ENCODE measurements at places on chromosomes 11 and 22.
A peak's percentile ranks its signal among the peaks of the same experiment; 100 is the strongest.

- H3K27ac ChIP-seq: no peak overlapping the region
- DNase-seq: no peak
- H3K4me1 ChIP-seq: peaks cover 4% of the 10 kb centered on the region
- no peak overlapping the region for H3K4me3 ChIP-seq
- peaks cover 13% of the 10 kb centered on the region for H3K27me3 ChIP-seq
Measured at GRCh38 chr22:35958334-35958733, 70.3 kb downstream of the RBFOX2 start.

DNA sequence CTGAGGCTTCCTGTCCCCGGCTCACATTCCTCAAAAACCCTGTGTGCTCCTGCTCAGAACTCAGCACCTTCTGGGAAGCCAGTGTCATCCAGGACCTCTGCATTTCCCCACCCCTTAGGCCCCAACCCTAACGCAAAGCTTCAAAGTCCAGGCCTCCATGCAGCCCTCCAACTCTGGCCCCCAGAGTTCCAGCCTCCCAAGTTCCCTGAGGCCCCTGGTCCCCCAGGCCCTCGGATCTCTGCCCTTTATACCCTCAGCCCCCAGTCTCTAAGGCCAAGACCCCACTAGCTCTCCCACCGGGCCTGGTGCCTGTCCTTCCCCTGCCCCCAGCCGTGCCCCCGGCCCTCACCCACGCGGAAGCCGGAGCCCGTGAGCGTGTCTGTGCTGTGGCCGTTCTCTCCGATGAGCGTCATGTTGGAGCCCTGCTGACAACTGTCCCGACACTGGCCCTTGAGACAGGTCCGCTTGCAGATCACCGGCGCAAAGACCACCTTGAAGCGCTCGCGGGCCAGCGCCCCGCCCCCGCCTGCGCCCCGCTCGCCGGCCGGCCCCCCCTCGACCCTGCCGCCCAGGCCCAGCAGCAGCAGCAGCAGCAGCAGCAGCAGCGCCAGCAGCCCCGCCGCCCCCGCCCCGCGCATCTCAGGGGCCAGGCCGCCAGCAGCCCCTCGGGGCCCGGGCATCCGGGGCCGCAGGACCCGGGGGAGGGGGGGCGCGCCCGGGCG lies 718 bp downstream of the LTBP3 start:
- H3K4me3 ChIP-seq: peak overlapping the region; percentile 84
- H3K36me3 ChIP-seq: no peaks in the 10 kb centered on the region
- peaks cover 73% of the 10 kb centered on the region for H3K4me1 ChIP-seq
- no peaks in the 10 kb centered on the region for H3K27me3 ChIP-seq

- DNase-seq: no peak
- no peak overlapping the region for H3K4me3 ChIP-seq
- H3K4me1 ChIP-seq: no peaks in the 10 kb centered on the region
- no peaks in the 10 kb centered on the region for H3K27me3 ChIP-seq
Measured at GRCh38 chr11:23021287-23021863, 161.1 kb upstream of the CCDC179 start.

GRCh38 chr11:30282289-30282631 lies 40.6 kb upstream of the ARL14EP start:
- no peak overlapping the region for H3K27ac ChIP-seq
- H3K4me1 ChIP-seq: peaks cover 22% of the 10 kb centered on the region
- no peaks in the 10 kb centered on the region for H3K36me3 ChIP-seq
- H3K4me3 ChIP-seq: no peak overlapping the region

- H3K27ac ChIP-seq: no peak overlapping the region
- H3K4me3 ChIP-seq: no peak overlapping the region
- H3K27me3 ChIP-seq: no peaks in the 10 kb centered on the region
- H3K4me1 ChIP-seq: no peaks in the 10 kb centered on the region
- no peaks in the 10 kb centered on the region for H3K36me3 ChIP-seq
- DNase-seq: no peak
Measured at GRCh38 chr11:64084951-64085710, 49.4 kb downstream of the FLRT1 start.

DNA sequence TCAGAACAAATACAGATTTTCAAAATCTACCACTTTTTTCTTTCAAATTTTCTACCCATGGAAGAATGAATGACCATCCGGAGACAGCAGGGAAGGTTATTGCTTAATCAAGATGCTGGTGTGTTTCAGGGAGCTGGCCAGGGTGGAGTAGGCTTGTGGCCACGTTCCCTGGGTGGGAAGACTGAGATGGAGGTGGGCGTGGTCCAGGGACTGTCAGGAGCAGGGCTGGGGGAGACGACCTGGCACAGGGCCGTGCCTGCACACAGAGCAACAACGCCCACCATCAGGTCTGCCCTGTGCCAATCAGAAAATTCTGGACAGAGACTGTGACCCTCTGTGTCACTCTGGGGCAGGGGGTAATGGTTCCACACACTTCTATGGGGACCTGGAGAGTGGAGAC lies 7.1 kb upstream of the APOBEC3H start:
- H3K4me1 ChIP-seq: peaks cover 78% of the 10 kb centered on the region
- no peaks in the 10 kb centered on the region for H3K27me3 ChIP-seq
- H3K36me3 ChIP-seq: peaks cover 15% of the 10 kb centered on the region
- no peak for DNase-seq
- peak overlapping the region; percentile 52 for H3K4me3 ChIP-seq

DNA sequence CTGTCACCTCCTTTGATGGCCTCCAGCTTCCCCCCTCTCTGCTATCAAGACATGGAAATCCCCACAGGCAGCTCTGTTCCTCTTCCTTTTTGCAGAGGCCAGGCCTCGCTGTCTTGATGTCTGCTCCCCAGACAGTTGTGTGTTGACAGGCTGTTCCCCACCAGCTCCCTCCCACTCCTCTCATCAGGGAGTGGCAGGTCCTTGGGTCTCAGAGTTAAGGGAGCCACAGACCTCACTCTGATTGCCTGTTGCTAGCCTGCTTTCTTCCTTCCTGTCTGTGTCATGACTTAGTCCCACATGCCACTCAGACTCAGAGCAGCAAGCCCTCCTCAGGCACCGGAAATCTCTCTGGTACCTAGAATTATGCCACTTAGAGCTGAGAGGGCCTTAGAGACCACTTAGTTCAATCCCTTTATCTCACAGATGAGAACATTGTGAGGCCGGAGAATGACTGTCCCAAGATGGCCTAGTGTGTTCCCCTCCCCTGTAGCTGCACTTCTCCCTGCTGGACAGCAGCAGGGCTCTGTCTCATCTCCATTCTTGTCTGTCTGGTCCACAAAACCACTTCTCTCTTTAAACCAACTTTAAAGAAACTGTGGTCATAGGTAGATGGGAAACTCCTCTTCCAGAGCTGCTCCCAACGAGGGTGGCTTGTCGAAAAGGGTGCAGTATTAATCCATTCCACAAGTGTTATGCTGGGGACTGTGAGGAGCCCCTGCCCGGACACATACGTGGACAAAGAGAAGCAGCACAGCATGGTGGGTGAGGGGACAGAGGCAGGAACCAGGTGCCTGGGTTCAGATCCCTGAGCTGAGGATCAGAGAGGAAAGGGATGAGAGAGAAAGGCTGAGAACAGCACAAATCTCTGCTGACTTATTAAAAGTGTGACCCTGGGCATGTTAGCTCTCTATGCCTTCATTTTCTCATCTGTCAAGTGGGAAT lies 4.2 kb downstream of the AMPD3 start:
- H3K27me3 ChIP-seq: no peaks in the 10 kb centered on the region
- H3K4me1 ChIP-seq: peaks cover 56% of the 10 kb centered on the region
- peak overlapping the region; percentile 72 for H3K4me3 ChIP-seq
- peak overlapping the region; percentile 97 for H3K27ac ChIP-seq
- DNase-seq: peak; percentile 76
- peaks cover 42% of the 10 kb centered on the region for H3K36me3 ChIP-seq

DNA sequence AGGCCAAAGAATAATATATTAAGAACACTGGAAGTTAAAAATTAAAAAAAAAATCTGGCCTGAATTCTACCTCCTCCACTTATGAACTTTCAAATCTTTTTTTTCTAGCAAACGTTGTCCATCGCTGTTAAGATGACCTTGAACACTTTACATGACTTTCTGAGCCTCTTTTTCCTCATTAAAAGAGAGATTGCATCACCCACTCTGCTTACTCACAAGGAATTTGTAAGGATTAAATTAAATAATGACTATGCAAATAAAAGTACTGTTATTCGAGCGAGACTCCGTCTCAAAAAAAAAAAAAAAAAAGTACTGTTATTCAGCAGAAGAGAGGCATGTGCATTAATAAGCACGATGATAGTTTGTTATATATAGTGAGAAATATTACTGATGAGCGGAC lies 285.1 kb upstream of the CCDC90B start:
- H3K27ac ChIP-seq: no peak overlapping the region
- no peak overlapping the region for H3K4me3 ChIP-seq
- no peaks in the 10 kb centered on the region for H3K4me1 ChIP-seq
- no peak for DNase-seq
- no peaks in the 10 kb centered on the region for H3K36me3 ChIP-seq
- H3K27me3 ChIP-seq: no peaks in the 10 kb centered on the region

GRCh38 chr22:40376149-40376548 lies 5.8 kb downstream of the SGSM3 start:
- H3K4me3 ChIP-seq: no peak overlapping the region
- H3K36me3 ChIP-seq: peaks cover 34% of the 10 kb centered on the region
- H3K4me1 ChIP-seq: peaks cover 34% of the 10 kb centered on the region
- H3K27me3 ChIP-seq: no peaks in the 10 kb centered on the region
- no peak overlapping the region for H3K27ac ChIP-seq

- H3K4me3 ChIP-seq: no peak overlapping the region
- H3K27me3 ChIP-seq: peaks cover 28% of the 10 kb centered on the region
- no peaks in the 10 kb centered on the region for H3K4me1 ChIP-seq
- H3K36me3 ChIP-seq: no peaks in the 10 kb centered on the region
Measured at GRCh38 chr11:120814531-120815318, 209.2 kb upstream of the TBCEL start.

DNA sequence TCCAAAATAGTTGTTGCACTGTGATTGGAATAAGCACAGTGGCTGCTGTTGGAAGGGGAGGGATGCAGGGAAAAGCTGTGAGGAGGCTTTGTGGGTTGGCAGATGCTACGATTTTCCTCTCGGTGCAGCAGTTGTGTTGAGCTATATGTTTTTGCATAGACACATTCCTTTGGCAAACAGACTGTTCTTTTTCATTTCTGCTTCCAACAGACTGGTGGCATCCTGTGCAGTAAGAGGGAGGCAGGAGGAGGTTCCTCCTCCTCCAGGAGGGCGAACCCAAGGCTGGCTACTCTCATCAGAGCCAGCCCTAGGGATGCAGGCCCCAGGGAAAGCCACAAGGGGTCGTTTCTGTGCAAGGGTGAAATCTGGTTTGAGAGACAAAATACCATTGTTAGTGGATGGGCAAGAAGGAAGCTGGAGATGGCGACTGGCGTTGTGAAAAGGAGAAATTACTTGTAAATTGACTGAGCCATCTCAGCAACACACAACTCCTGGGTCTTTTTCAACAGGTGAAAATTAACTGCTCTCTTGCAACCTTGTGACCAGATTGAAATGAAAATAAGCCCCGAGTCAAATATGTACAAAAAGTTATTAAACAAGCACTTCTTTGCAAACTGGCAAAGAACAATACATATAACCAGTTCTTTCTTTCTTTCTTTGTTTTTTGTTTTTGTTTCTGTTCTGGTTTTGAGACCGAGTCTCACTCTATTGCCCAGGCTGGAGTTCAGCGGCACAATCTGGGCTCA lies 26.5 kb upstream of the UBASH3B start:
- H3K4me3 ChIP-seq: no peak overlapping the region
- H3K4me1 ChIP-seq: peaks cover 12% of the 10 kb centered on the region
- no peaks in the 10 kb centered on the region for H3K36me3 ChIP-seq

DNA sequence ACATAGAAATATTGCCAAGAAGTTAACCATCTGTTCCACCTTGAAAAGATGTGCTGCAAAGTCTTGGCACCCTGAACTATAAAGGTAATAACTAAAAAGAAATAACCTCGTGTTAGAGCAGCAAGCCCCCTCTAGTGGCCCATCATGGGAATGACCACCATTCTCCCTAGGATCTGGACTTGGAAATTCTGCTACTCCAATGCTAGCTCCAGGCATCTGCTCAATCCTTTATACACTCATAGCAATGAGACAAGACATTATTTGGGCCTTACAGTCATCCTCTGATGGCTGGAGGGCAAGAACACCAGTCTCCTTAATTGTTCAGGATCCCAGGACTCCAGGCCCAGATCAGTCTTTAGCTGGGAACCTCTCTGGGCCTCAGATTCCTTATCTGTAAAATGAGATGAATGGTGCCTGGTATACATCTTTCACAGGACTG lies 76.0 kb downstream of the CWC15 start:
- no peaks in the 10 kb centered on the region for H3K36me3 ChIP-seq
- no peak overlapping the region for H3K4me3 ChIP-seq
- no peak for DNase-seq
- H3K4me1 ChIP-seq: no peaks in the 10 kb centered on the region
- H3K27ac ChIP-seq: no peak overlapping the region

GRCh38 chr22:37047006-37047405 lies 4.5 kb upstream of the KCTD17 start:
- no peaks in the 10 kb centered on the region for H3K36me3 ChIP-seq
- peaks cover 17% of the 10 kb centered on the region for H3K4me1 ChIP-seq
- H3K4me3 ChIP-seq: no peak overlapping the region
- H3K27me3 ChIP-seq: no peaks in the 10 kb centered on the region
- DNase-seq: no peak

- H3K36me3 ChIP-seq: no peaks in the 10 kb centered on the region
- DNase-seq: peak; percentile 68
Measured at GRCh38 chr11:116732271-116733042, 40.3 kb downstream of the BUD13 start.

GRCh38 chr11:92752122-92752521 lies 217.3 kb upstream of the MTNR1B start:
- H3K4me1 ChIP-seq: no peaks in the 10 kb centered on the region
- no peak overlapping the region for H3K27ac ChIP-seq
- H3K27me3 ChIP-seq: no peaks in the 10 kb centered on the region
- no peaks in the 10 kb centered on the region for H3K36me3 ChIP-seq

GRCh38 chr22:27487600-27488452 lies 313.7 kb downstream of the MN1 start:
- H3K27me3 ChIP-seq: peaks cover 23% of the 10 kb centered on the region
- no peaks in the 10 kb centered on the region for H3K36me3 ChIP-seq
- H3K27ac ChIP-seq: no peak overlapping the region
- DNase-seq: no peak
- H3K4me1 ChIP-seq: no peaks in the 10 kb centered on the region

DNA sequence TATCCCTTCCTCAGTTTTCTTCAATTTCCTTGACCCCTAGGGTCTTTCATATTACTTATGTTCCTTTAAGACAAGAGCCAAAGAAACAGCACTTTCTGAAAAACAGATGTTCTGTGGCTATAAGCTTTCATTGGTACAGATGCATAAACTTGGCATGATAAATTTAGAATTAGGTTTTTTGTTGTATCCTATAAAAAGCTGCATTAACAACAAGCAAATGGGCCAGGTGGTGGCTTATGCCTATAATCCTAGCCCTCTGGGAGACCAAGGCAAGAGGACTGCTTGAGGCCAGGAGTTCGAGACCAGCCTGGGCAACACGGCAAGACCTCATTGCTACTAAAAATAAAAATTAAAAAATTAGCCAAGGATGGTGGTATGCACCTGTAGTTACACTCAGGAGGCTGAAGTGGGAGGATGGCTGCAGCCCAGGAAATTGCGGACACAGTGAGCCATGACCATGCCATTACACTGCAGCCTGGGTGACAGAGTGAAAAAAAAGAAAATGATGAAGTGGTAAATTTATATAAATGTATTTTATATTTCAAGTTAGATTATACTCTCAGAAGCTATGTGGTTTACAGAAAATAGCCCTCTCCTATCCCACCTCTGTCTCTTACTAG lies 18.3 kb downstream of the KMT5B start:
- H3K4me1 ChIP-seq: peaks cover 67% of the 10 kb centered on the region
- H3K27ac ChIP-seq: no peak overlapping the region
- no peak for DNase-seq
- no peaks in the 10 kb centered on the region for H3K36me3 ChIP-seq
- H3K4me3 ChIP-seq: no peak overlapping the region
